Right renal cortex interstitium (tissue), 3 donors: ENCODE measurements at places on chromosomes 1 and 21. TPM values are rescaled to one million over a fixed set of nuclear protein-coding genes. Genes with fewer than 3 reads are reported as not detected.

The PLOD1 gene
- polyA plus RNA-seq: 102 TPM

The RGL1 gene
- polyA plus RNA-seq: 49.9 TPM

The PRSS38 gene
- polyA plus RNA-seq: not detected

The C8B gene
- polyA plus RNA-seq: 0.28 TPM

The RSPH1 gene
- polyA plus RNA-seq: 15.3 TPM

The BRINP3 gene
- 7.9 TPM for polyA plus RNA-seq

The CSRP1 gene
- 136 TPM for polyA plus RNA-seq

The FAM163A gene
- 0.85 TPM for polyA plus RNA-seq

The RPTN gene
- polyA plus RNA-seq: not detected

The GBP4 gene
- 13.1 TPM for polyA plus RNA-seq

The PPFIA4 gene
- polyA plus RNA-seq: 5.8 TPM

The ADAMTS1 gene
- polyA plus RNA-seq: 110 TPM

The KCNE2 gene
- 0.87 TPM for polyA plus RNA-seq

The MPL gene
- 0.87 TPM for polyA plus RNA-seq

The LCE2A gene
- polyA plus RNA-seq: not detected

The ZNF648 gene
- polyA plus RNA-seq: 0.23 TPM

The WDR64 gene
- 0.44 TPM for polyA plus RNA-seq

The RGS18 gene
- polyA plus RNA-seq: 2.9 TPM

The RNU1-4 gene
- not detected for polyA plus RNA-seq

The EEIG2 gene
- polyA plus RNA-seq: 18.7 TPM
